ENCODE measurements at places on chromosomes 2 and 18.

DNA sequence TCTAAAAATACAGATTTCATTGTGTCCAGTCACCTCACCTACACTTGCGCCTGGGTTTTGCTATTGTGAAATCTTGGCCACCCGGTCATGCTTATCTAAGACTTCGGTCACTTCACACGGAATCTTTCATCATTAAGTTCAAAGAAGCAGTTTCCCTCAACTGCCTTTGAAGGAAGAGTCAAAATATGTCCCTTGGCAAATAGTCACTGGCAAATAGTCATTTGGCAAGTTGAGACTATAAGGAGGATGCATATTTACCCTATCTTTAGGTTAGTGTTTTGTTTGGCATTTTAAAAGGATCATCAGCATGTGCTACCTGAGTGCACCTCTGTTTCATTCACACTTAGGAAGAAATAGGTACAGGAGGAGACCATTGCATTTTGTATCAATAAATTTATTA lies 95.9 kb downstream of the FEZ2 start:
- peak; percentile 62 for DNase-seq

DNA sequence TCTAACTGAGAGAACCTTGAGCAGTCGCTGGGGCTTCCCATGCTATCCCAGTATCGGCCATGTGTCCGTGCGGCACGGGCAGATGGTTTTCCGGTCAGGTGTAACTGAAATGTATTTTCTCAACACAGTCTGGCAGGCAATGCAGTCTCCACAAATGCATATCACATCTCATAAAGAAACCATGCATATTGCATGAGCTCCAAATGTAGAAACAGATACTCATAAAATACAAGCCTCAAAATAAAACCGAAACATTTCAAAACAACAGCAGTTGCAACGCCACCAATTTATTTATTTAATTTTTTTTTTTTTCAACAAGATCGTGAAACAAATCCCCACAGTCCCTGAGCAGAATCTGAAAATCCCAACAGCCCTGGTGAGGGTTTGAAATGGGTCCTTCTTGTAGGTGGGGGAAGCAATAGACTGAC lies 299.4 kb downstream of the LPIN1 start:
- DNase-seq: no peak

- DNase-seq: no peak
Measured at GRCh38 chr18:79511671-79512301, 116.1 kb downstream of the NFATC1 start.

DNA sequence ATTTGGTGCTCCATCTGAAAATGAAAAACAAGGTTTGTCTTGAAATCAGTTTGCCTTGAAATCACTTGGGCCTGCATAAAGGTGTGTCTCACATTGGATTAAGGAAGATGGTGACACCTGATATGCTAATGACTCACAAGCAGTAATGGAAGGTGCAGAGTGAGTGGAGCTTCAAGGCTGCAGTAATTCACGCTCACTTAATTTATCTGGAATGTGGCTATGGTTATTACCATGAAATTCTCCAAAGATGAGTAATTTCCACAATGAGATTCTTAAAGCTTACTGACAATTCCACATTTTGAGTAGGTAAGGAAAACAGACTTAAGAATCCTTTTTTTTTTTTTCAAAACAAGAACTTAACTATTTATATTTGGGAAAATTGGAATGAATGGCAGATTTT lies 156.8 kb downstream of the PAX3 start:
- peak; percentile 72 for DNase-seq

DNA sequence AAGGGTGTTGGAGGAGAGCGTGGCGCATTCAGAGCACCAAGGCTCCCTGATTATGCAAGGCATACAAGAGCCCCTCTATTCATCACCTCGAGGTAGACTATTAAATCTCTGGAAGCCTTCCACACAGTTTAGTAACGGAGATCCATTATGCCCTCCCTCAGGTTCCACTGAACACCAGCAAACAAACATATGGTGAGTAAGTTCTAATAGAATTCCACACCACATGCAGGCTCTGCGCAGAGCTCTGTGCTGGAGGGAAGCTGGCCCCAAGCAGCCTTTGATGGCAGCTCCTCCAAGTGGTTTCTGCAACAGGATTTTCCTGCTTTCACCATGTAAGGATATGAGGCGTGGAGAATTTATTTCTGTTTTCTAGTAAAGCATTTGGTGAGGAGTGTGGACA lies 238.6 kb downstream of the C1D start:
- no peak for DNase-seq

- DNase-seq: no peak
Measured at GRCh38 chr2:42843611-42844010, 51.2 kb upstream of the HAAO start.

DNA sequence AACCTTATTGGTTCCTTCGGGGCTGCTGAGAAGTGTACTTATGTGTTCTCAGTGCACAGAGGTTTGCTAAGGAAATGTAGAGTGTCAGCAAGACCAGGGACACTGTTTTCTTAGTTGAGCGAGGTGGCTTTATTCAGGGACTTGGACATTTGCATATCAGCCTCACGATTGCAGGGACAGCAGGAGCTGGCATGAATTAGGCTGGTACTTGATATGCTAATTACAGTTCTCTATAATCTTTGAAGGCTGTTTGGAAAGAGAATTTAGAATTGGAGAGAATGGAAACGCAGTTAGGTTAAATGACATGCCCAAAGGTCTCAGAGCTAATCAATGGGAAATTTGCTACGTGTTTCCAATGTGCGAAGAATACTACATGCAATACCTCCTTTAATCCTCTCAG lies 18.7 kb upstream of the MTCL1 start:
- no peak for DNase-seq

DNA sequence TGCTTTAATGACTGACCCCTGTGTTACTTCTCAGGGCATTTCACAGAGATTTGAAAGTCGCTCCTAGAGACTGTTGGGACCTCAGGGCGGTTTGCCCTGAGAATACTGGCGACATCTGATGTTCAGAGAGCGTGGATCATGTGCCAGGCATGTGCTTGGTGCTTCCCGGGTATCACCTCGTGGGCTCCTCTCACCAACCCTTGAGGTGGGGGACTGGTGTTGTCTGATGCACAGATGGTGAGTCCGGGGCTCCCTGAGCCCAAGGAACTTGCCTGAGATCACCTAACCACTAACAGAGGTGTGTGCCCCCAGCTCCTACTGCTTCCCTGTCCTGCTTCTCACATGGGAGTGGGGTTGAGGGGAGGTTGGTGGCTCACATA lies 16.2 kb downstream of the ATOH8 start:
- DNase-seq: no peak

DNA sequence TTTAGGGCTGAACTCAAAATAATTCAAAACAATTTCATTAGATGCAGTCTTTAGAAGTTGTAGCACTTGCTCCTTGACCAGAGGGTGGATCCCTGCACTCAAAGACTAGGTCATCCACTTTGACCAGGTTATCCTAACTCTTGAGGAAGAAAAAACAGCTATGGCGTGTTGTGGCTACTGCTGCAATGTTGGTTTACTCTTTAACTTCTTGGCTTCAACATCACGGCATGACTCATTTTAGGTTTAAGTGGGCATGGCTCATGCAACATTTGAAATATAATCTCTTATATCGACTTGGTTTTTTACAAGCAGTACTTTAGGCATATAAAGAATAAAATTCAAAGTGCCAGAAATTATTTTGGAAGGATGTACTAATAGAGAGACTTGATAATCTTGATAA lies 35.4 kb downstream of the ANKRD29 start:
- peak; percentile 81 for DNase-seq

DNA sequence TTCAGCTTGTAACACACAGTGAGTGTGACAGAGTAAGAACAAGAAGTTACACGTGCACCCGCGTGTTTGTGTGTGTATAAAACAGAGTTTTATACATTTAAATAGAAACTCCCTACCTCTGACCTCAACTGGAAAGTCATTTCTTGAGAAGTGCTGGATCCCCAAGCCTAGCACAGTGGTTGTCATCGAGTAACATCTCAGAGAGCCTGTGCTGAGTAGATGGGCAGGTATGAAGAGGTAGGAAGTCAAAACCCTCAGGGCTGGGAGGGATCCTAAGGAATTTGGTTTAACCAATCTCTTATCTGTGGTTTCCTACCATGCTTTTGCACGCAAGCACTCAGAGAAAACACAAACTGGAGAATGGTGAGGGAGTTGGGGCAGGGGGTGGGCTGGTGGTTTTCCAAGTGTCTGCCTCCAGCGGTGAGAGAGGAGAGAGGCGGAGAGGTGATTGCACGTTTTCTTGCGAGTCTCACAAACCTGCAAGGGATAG lies 9.2 kb downstream of the ACOXL start:
- peak; percentile 18 for DNase-seq

DNA sequence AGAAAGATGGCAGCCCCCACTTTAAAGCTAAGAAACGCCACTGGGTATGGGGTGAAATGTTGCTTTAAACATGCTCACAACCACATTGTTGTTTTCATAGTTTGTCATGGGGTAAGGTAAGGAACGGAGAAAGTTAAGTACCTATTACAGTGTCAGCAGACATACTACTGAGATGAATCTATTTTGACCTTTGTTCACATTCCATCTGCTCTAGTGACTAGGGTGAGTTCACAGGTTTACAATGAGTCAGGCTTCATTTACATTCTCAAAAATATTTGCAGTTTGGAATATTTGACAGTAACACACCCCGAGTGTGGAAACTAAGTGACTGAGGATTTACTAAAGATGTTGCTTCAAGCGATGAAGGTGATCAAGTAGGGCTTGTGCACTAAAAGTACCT lies 428.7 kb upstream of the ACVR2A start:
- no peak for DNase-seq

DNA sequence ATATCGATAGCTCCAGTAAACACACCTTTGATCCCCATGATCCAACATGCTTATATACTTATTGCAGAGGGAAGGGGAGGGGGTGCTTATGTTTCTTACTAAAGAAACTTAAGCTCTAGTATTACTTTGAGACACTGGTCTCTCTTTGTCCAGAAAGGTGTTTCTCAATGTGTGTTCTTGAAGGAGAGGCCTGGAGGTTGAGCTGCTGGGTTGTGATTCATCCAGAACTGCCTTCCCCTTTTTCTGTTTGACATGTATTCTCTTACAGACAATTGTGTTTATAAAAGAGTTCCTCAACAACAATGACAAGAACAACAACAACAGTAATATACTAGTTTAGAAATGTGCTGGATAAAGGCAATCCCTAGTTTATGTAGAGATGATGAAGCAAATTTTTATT lies 516.0 kb upstream of the FAM98A start:
- DNase-seq: no peak

DNA sequence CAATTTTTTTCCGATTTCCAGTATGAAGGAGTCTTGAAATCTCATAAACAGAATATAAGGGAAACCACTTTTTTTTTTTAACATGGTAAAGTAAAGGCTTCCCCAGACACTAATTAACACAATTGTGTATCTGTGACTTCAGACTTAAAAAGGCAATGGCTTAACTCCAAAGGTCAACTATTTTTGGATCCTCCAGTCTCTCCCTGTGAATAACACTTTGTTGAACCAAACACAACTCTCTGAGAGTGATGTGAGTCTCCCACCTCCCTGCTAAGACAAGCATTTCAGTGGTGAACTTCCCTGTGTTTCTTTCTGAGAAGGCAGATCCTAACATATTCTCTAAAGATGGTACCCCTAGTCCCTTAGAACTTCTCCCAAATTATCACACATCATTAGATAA lies 219.6 kb upstream of the RBBP8 start:
- no peak for DNase-seq

- no peak for DNase-seq
Measured at GRCh38 chr2:206023183-206023582, 62.8 kb downstream of the INO80D start.

DNA sequence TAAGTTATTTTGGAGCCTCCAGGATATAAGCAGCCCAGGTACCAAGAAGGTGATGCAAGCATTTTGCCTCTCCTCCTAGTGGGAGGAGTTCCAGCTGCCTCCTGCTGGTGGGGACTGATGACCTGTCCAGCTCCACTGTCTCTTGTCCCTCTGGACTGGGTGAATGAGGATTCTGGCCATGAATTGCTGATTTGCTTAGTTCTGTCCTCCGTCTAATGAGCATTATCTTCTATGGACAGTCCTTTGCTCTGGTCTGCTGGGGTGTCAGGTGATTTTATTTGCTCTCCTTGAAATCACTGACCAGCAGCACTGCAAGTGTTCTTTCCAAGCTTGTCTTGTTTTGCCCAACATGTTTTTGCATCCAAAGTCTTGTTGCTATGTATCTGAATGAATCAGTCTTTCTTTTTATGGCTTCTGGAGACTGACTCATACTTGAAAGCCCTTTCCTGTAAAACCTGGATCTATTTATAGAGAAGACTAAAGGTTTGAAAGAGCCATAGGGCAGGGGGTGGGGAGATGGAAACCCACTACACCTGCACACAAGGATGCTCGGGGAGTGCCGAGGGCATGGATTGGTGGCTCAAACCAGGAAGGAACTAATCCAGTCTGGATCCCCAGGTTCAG lies 40.5 kb upstream of the EFHD1 start:
- DNase-seq: peak; percentile 80

DNA sequence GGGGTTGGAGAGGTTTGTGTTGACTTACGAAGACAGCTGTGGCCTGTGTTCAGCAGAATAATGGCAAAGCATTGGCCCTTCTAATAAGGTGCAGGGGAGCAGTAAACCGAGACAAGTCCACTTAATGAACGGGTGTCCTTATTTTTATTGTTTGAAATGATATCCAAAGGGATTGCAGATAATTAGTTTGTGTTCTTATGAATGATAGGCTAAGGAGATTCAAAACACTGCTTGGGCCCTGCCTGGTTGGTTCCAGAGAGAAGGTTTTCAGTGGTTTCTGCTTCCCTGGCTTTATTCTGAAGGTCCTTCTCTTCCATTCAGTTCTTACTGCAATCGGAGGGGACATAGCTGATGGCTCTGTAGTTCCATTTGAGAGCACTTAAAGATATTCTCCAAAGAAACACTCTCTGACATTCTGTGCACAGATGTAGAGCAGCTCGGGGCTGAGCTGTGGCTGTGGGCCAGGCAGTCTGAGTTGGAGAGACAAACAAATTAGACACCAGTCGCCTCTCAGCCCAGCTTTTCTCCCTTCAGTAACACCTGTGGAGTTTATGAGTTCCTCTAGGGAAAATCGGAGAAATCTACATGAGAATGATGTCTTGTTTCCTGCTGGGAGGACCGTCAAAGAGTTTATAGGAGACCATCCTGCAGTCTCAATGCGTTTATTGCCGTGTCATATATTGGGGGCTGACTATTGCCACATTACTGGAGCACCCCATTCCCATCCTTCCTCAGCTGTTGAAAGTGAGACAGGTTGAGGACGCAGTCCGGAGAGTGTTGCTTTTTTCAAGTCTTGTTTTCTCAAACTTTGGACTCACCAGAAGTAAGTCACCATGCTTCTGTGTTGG lies 6.5 kb downstream of the GREB1 start:
- no peak for DNase-seq

- no peak for DNase-seq
Measured at GRCh38 chr2:220936641-220937197, 635.4 kb downstream of the EPHA4 start.

GRCh38 chr2:3762771-3763447 lies 59.5 kb downstream of the DCDC2C start:
- DNase-seq: no peak

- no peak for DNase-seq
Measured at GRCh38 chr2:134248913-134249312, 5.0 kb upstream of the MGAT5 start.

- DNase-seq: peak; percentile 41
Measured at GRCh38 chr18:1585881-1586488, 681.3 kb downstream of the ADCYAP1 start.

- no peak for DNase-seq
Measured at GRCh38 chr2:45825001-45825651, 173.7 kb downstream of the PRKCE start.

GRCh38 chr18:76504749-76505148 lies 9.7 kb upstream of the ZNF516 start:
- no peak for DNase-seq
